ENCODE measurements at places on chromosomes 2 and 18.

- DNase-seq = no peak
Measured at GRCh38 chr2:98454500-98455235, 10.0 kb downstream of the INPP4A start.

GRCh38 chr2:219576505-219577388, 4.6 kb downstream of the INHA start:
- no peak for DNase-seq

DNA sequence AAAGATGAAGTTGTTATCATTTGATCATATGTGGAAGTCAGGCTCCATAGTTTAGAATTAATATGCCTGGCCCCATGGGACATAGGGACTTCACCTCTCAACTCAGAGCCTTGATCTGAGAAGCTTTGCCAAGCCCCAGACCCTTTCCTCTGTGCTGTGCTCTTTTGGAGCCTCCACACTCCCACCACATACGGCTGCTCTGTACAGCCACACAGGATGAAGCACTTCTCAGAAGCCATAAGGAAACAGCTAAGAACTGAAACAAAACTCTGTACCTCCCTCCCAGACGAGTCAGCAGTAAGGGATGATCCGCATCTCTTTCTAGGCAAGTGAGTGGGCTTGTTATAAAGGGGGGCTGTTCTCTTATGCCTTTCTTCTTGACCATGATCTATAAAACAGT, 66.5 kb downstream of the CAB39 start:
- no peak for DNase-seq

GRCh38 chr2:231110551-231110950, 14.3 kb downstream of the HTR2B start:
- no peak for DNase-seq

- no peak for DNase-seq
Measured at GRCh38 chr18:49127471-49128190, 176.9 kb upstream of the SMAD7 start.

GRCh38 chr2:170733798-170734600, 18.9 kb downstream of the SP5 start:
- DNase-seq = no peak

Data from activated T-cell treated with anti-CD3 and anti-CD28 coated beads for 4 hours (primary cell).